ENCODE measurements at places on chromosomes 3 and 15.

DNA sequence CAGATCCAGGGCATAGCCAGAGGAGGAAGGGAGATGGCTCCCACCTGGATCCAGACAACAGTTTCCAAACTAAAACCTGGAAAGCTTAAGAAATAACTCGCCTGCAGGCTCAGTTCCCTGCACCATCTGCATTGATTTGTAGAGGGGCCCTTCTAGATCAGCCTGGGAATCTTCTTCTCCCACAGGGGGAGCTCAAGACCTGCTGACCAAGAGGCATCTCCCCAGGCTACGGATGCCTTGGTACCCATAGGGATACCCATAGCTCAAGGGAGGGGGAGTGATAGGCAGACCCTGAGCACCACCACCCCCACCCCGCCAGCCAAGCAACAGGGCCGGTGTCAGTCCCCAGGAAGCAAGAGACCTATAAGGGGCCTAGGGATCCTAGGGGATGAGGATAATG is 28.0 kb upstream of the DCLK3 start:
- no peak for DNase-seq

DNA sequence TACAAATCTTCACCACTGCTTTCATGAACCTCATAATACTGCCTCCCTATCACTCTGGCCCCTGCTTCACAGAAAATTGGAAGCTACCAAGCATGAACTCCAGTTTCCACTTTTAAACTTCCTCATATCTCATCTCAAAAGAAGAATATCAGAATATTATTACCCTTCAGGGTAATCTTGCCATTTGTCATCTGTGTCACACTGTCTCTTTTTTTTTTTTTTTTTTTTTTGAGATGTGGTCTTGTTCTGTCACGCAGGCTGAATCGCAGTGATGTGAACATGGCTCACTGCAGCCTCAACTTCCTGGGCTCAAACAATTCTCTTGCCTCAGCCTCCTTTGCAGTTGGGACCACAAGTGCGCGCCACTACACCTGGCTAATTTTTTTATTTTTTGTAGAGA is 80.4 kb upstream of the TCF12 start:
- DNase-seq, result no peak

GRCh38 chr3:66592016-66592761 is 91.4 kb upstream of the LRIG1 start:
- no peak for DNase-seq

- no peak for DNase-seq
Observed at GRCh38 chr15:78179906-78180305, 30.7 kb downstream of the IDH3A start.

DNA sequence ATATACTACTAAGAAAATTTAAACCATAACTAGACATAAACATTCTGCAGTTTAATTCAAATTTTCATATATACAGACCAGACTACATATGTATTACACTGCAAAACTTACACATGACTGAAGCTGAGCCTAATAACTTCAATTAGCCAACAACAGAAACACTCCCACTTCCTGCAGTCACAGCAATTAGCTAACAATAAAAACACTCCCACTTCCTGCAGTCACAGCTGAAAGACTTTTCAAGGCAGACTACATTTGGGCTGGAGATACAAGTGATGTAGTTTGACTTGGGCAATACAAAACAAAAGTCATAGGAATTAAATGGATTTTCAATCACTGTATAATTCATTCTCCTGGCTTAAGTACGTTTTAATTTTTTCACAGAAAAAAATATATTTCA is 10.3 kb downstream of the TM2D3 start:
- DNase-seq, result peak; percentile 15

DNA sequence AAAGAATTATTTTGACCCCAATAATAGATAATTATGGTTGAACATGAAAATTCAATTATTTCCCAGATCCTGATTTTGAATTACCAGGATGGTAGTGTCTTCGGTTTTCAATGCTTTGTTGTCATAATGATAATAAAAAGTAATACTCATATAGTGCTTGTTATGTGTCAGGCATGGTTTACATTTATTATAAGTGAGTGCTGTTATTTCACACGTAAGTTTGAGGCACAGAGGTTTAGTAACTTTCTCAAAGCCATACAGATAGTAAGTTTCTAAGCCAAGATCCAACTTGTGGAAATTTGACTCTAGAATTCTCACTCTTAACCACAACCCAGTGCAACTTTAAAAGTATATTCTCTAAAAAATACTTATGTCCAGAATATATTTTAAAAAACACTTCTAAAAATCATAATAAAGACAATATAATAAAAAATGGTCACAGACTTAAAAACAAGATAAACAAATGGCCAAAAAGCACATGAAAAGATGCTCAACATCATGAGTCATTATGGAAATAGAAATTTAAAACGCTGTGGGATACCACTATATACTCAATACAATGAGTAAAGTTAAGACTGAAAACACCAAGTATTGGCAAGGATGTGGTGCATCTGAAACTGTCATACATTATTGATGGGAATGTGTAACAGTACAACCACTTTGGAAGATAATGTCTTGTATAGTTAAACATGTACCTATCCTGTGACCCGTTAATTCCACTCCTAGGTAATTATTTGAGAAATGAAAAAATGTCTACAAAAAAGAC is 45.2 kb downstream of the SPRED1 start:
- no peak for DNase-seq

DNA sequence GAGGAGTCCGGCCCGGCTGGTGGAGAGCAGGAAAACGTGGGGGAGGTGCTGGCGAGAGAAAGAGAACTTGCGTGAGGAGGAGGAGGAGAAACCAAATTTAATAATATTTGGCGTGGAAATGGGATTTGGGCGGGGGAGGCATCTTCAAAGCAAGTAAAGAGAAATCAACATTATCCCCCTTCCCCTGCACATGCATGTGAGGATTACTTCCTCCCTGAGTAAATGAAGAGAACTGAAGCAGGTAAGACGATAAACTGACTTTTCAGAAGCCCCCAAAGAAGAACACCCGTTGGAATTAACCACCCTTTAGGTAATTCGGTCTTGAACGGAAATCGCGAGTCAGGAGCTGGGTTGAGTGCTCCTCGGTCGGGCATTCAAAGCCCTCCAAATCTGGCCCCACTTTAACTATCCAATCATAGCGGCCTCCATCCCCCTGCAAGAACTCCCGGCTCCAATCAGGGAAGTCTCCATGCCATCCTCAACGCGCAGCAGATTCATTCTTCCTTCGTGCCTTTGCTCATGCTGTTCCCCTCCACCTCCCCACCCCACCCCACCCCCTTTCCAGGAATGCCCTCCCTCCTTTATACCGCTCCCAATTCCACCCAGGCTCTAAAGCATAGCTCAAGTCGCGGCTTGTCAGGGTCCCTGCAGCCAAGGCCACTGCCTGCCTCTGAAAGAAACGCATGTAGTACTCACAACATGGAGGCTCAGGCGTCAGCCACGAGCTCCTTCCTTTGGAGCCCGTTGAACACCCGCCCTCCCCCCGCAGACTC is 545 bp upstream of the RFX7 start:
- DNase-seq, result peak; percentile 10

GRCh38 chr3:115239717-115240116 is 92.6 kb upstream of the ZBTB20 start:
- DNase-seq, result no peak

GRCh38 chr3:123449102-123449996 is 459 bp upstream of the ADCY5 start:
- peak; percentile 10 for DNase-seq

DNA sequence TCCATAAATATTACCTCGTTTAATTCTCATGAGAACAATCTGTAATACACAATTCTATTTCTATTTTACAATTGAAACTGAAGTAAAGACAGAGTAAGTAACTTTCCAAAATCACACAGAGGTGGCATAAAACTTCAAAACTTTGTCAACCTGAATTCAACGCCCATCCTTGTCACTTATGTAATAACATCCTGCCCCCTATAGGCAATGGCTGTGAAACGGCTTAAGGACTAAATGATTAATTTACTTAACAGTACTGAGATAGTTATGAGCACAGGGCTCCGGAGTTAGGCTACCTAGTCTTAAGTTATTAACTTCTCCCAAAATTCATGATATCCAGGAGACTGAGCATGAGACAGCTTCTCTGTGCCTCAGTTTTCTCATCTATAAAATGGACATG is 293.1 kb upstream of the CHRM5 start:
- no peak for DNase-seq

DNA sequence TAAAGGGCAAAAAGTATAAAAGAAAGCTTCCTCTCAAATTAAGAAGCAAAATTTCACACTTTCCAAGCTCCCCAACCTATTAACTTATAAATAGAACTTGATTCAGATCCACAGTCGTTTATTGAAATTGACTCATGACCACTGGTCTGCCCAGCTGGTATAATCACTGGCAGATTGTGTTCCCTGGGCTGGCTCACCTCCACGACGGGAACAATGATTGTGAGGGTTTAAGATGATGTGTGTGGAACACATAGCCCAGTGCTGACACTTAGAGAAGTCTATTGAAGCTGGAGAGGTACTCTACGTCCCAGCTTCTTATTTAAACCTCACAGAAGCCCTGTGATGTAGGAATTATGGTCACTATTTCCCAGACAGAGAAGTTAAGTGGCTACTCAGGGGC is 90.4 kb downstream of the MB21D2 start:
- DNase-seq, result no peak

DNA sequence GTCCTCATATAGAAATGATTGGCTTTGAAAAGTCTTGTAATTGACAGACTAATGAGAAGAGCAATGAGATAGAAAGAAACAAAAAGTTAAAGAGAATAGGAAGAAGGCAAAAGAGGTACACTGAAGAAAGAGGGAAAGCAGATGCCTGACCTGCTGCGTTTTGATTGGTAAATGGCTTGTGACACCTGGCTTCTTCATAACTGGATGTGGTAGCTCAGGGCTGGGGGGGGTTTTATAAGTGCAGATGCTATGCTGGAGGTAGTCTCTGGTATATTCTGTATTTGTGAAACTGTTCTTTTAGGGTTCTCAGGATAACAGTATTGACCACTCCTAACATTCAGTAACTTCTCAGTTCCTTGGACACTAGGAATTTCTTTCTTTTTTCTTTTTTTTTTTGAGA is 1.4 kb downstream of the STARD9 start:
- no peak for DNase-seq

DNA sequence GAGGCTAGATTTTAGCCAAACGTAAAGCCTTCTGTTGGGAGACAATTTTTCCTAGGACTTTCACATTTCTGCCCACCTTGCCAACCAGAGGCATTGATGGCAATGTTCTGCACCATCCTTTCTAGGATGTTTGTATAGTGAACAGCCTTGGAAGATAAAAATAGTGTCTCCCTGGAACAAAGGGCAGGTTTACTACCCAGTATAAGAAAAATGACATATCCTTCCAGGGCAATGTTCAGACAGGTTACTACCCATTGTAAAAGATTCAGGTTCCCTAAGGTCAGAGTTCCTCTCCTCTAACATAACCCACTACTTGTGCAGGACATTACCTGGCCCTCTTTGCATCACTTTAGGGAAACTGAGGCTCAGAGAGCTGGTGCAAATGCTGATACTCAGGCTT is 248.2 kb upstream of the VEPH1 start:
- DNase-seq, result no peak

DNA sequence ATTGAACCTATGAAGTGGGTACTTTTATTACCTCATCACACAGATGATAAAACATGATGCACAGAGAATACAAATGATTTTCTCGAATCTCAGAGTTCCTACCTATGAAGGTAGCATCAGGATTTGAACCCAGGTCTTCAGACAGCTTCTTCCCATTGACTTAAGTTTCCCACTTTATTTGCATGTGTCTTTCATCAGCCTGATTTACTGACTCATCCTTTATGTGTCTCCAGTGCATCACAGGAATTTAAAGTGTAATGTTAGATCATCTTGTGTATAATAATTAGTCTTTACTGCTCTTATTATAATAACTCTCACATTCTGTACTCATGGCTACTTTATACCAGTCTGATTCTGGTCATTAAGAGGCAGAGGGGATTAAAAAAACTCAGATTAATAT is 449.4 kb upstream of the SUCLG2 start:
- no peak for DNase-seq

DNA sequence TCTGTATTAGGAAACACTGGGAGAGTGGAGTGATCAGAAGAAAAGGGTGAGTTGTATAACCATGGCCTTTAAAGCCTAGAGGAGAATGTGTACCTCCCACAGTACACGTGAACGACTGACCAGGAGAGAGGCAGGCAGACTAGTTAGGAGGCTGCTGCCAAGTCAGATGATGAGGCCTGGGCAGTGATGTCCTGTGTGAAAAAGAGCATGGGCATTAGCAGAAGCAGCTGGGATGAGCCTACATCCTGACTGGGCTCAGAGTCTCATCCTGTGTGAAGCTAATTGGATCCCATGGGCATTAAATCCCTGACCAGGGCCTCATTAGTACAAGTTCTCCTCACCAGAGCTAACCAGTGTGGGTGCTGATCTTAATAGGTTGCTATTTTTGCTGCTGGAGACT is 89.1 kb upstream of the SLC2A2 start:
- DNase-seq, result no peak

DNA sequence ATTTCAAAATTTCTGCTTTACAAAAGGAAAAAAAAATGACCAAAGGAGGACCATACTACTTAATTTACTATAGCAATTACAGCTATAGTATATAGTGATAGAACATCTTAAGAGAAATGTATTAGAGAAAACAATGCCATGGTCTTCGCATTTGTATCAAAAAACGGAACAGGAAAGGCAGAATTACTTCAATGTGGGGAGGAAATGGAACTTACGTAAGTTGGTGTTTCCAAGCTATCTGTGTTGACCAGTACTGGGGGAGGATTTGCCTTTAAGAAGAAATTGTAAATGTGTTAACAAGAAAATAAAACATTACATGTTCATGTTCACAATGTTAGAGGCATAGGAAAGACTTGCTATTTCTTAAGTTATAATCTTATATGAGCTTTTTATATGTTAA is 119.9 kb upstream of the MELTF start:
- peak; percentile 9 for DNase-seq

- DNase-seq, result no peak
Observed at GRCh38 chr3:169815590-169816150, 3.0 kb upstream of the LRRC34 start.

- DNase-seq, result no peak
Observed at GRCh38 chr15:90360746-90361145, 8.7 kb downstream of the ZNF774 start.

GRCh38 chr3:48532271-48532976 is 24.2 kb downstream of the PFKFB4 start:
- DNase-seq, result no peak

GRCh38 chr3:52299879-52300611 is 12.4 kb downstream of the GLYCTK start:
- peak; percentile 38 for DNase-seq

GRCh38 chr15:79724312-79724711 is 172.5 kb downstream of the MTHFS start:
- DNase-seq, result no peak

GRCh38 chr3:98761643-98762229 is 1.4 kb upstream of the ST3GAL6 start:
- no peak for DNase-seq

GRCh38 chr3:10964537-10965167 is 27.9 kb upstream of the SLC6A1 start:
- DNase-seq, result no peak

DNA sequence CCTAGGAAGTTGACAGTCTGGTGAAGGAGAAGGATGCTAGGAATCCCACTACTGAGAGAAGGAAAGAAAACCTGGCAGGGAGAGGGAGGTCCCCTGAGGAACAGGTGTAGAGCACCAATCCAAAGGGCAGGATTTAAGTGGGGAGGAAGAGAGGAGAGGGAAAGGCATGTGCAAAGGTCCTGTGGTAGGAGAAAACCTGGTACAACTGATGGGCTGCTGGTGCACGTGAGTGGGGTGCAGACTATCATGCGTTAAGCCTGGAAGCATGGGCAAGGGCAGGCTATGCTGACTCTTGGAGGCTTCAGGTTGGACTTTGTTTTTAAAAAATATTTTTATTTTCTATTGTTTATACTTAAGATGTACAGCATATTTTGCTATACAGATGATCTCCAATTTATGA is 209.6 kb downstream of the PDZRN3 start:
- no peak for DNase-seq

- DNase-seq, result no peak
Observed at GRCh38 chr3:173865900-173866498, 468.5 kb downstream of the NLGN1 start.

Data from CD4-positive, alpha-beta T cell (primary cell).